Stimulated activated CD8-positive, alpha-beta memory T cell treated with anti-CD3 and anti-CD28 coated beads, Interleukin-15, amount 100 ng/mL, for 24 hours (primary cell): ENCODE measurements at places on chromosomes 4 and X.

- DNase-seq = no peak
Measured at GRCh38 chr4:138178566-138178965, 63.6 kb downstream of the SLC7A11 start.

DNA sequence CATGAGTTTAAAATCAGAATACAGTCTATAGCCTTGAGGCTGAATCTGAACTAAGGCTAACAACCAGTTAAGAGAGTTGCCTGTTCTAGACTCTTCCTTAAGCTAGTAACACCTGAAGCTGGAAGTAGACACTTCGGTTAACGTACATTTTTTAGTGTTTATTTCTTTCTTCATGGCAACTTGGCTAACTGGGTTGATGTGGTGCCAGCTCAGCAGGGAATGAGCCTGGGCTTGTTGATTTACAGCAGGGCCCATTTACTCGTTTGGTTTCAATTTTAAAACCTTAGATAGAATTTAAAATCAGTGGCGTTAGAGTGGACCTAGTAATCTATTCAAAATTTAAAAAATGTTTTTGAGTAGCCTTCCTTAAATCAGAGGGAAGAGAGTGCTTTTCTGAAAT lies 137.6 kb upstream of the ESX1 start:
- no peak for DNase-seq

DNA sequence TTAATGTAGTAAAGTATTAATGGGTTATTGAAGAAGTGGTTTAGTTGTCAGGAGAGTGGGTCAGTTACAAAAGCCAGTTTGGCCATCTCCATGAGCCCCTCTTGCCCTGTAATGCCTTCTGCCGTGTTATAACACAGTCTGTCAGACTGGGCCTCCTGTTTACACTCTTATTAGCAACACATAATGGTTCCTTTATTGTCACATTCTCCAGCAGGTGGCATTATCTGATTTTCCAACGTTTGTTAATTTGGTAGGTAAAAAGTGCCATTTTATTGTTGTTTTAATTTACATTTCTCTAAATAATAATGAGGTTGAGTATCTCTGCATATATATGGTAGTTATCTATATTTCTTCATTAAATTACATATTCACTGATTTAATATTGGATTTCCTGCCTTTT lies 560.8 kb downstream of the FGF13 start:
- no peak for DNase-seq

DNA sequence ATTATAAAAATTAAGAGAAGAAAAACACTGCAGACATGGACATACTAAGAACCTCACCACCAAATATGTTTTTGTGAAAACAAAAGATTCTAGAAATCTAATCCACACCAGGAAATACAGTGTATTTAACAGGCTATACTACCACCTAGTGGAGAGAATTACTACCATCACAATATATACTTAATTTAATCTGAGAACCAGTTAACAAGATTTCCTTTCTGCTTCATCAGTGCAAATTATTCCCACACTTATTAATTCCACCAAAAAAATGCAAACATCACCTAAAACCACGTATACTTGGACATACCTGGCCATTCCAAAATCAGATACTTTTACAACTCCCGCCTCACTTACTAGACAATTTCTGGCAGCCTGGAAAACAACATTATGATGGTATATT lies 7.0 kb upstream of the TXK start:
- no peak for DNase-seq

DNA sequence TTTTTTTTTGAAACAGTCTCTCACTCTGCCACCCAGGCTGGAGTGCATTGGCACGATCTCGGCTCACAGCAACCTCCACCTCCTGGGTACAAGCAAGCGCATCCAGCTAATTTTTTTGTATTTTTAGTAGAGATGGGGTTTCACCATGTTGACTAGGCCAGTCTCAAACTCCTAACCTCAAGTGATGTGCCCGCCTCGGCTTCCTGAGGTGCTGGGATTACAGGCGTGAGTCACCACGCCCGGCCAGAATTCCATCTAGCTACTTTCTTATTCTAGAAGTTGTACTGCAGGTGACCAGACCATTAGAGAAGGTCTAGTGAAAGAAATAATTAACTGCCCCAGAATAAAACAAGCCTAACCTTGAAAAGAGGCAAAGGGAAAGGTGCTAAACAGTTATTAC lies 2.3 kb downstream of the LRBA start:
- no peak for DNase-seq

DNA sequence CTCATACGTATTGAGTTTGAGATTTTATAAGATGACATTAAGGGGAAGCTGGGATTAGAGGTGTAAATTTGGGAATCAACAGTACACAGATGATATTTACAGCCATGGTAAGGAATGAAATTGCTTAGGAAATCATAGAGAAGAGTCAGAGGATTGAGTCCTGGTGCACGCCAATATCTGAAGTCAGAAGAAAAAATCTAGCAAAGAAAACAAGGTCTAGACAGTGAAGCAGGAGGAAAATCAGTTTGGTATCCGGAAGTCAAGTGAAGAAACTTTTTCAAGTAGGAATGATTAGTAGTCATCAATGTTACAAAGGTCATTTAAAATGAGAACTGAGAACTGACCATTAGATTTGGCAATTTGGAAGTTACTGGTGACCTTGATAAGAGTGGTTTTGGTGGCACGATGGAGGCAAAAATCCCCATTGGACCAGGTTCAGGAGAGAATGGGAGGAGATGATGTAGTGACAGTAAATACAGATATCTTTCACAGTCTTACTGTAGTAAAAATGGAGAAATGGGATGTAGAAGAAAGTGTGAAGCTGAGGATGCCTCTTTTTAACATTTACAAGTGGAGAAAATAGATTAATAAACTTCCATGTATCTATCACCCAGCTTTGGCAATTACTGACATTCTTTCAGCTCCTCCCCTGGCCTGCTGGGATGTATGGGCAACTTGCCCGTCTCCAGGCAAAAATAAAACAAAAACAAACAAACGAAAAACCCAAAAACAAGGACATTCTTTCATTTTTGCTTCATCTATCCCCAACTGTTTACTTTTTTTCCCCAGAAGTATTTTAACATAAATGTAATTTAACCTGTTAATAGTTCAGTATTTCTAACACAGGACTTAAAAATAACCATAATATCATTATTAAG lies 11.4 kb upstream of the GPR34 start:
- no peak for DNase-seq

DNA sequence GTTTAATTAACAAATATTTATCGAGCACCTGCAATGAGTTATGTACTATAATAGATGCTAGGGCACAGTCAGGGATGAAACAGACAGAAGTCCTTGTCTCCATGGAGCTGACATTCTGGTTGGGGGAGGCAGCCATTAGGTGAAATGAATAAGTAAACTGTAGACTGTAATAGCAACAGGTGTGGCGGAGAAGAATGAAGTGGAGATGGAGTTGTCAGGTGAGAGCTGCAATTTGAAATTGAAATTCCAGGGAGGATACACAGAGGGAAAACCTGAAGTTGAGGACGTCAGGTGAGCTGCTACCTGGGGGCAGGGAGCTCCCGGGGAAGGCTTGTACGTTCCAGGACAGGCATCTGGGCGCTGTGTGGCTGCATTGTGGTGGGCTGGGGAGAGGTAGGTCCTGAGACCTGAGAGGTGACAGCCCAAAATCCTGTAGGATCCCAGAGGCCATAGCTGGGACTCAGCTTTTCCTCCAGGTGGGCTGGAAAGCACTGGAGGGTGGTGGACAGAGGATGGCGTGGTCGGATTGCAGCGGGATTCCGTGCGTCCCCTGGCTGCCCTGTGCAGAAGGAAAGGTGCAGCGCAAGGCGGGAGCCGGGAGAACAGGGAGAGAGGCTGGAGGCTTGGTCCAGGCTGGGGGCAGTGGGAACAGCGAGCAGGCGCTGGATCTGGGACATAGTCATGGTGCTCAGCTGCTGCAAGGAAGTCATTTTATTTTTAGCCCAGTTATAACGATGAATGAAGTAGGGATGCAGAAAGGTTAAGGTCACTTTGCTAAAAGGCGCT lies 24.8 kb downstream of the CYTL1 start:
- DNase-seq = no peak

DNA sequence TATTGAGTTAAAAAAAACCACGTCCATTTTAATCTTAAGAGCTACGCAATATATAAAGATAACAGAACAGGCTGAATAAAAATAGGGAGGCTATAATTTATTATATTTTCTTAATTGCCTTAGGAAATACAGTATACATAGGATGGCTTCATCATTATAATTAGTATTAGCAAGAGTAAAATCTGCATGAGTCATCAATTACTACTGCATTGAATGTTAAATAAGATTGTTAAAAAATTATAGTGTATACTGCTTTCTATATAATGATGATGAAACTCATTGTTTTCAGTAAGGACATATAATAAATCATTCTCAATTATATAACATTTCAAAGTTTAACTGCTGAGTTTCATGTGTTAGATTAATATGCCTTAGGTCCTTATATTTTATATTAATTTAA lies 133.4 kb upstream of the GRID2 start:
- no peak for DNase-seq

DNA sequence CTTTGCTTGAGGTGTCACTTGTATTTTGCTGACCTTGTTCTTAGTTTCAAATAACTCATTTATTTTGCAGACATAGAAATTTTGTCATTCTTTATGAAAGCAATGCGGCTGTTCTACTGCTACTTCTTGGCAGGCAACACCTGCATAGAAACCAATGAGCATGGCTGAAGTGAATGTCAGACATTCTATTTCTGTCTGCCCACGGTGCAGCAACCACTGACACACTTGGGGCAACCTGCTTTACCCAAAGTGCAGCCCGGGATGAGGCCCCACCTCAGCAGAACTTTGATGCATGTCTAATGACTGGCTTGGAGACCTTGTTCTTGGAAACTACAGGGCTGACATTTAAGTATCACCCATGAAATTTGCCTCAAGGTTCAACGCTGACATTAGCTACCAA lies 93.6 kb downstream of the RBM47 start:
- no peak for DNase-seq

DNA sequence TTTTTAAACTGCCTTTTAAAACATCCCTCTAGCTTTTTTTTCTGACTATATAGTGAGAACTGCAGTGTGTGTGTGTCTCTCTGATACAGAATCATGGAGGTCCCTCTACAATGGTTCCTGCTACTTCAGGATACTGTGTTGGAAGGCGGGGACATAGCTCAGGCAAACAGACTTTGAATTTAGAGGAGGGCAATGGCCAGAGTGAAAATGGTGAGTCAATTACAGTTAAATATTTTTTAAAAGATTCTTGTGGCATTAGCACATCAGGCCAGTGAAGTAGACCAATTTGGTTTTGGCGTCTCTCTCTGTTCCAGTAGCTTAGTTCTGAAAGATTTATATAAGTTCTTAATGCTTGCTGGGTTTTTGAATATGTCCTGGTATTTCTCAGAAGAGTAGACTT lies 47.1 kb downstream of the ALG13 start:
- DNase-seq = no peak
